ENCODE measurements at places on chromosomes 7 and 10. TPM values are rescaled to one million over a fixed set of nuclear protein-coding genes. Genes with fewer than 3 reads are reported as not detected.

GRCh38 chr10:82150123-82150900 lies 275.3 kb downstream of the NRG3 start:
- peak; percentile 21 for DNase-seq

DNA sequence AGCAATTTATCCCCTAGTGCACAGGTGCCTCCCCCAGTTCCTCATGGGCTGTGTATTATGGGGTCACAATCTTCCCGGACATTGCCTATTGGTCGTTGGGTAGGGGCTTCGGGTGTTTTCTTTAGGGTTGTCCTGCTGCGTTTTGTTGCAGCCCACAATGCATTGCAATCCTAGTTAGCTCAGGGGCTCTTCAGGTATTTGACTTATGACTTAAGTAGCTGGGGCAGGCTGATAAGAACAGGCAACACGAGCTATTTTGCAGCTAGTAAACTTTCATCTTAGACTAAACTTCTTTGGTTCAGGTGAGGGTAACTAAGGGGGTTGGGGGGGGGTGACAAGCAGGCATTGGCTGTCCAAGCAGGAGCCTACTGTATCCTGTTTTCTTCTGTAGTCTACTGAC lies 158.5 kb downstream of the TPST1 start:
- DNase-seq: no peak

DNA sequence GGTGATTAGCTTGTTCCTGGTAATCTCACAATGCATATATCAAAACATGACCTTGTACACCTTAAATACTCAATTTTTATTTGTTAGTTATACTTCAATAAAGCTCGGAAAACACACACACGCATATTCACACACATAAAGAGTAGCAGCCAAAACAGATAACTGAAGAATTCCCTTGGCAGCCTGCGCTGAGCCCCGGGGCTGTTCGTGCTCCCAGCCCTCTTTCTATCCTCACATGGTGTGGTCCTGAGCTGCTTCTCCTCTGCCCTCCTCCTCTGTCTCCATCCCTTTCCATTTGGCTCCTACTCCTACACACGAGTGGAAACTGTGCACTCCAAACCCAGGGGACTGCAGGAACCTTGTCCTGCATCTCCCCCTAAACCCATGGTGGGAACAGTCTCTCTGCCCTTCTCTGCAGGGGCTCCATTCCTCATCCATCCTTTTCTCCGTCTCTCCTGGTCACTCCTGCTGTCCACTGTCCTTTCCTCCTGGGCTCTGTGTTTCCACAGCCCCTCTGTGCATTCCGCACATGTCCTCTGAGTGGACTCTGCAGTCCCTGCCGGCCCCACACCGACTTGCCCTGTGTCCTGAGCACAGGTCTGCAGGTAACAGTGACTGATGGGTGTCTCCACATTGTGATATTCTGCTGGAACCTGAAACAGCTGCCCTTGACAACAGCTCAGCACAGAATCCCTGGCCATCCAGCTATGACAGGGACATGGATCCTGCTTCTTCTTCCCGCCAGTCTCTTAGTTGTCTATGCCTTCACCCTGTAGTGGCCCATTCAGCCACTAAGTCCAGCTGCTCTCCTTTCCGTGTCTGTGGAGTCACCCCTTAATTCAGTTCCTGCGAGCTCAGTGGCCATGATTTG lies 216.8 kb upstream of the ZNF32 start:
- DNase-seq: no peak

The CCDC3 gene
- 0.73 TPM for total RNA-seq

DNA sequence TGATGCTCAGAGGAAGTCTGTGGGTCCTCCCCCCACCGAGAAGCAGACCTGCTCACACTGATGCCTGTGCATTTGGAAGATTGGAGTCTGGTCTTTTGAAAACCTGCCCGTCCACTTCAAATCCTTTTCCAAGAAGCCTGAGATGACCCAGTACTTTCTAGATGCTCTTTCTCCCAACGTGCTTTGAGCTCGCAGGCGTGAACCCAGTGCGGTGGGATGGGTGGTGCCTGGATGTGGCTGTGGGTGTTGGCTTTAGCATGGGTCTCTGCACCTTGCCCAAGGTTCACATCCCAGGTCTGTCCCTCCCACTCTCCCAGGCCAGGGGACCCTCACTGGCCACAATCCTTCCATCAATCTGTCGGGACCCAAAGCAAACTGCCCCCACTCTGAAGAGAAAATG lies 170.2 kb downstream of the ADARB2 start:
- no peak for DNase-seq

DNA sequence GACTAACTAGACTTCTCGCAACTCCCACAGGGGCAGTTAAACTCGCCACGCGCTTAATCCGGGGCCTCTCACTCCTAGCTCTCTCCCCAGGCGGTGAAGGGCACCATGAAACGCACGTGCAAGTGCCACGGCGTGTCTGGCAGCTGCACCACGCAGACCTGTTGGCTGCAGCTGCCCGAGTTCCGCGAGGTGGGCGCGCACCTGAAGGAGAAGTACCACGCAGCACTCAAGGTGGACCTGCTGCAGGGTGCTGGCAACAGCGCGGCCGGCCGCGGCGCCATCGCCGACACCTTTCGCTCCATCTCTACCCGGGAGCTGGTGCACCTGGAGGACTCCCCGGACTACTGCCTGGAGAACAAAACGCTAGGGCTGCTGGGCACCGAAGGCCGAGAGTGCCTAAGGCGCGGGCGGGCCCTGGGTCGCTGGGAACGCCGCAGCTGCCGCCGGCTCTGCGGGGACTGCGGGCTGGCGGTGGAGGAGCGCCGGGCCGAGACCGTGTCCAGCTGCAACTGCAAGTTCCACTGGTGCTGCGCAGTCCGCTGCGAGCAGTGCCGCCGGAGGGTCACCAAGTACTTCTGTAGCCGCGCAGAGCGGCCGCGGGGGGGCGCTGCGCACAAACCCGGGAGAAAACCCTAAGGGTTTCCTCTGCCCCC lies 19.5 kb downstream of the WNT8B start:
- peak; percentile 90 for DNase-seq

The CRHR2 gene
- total RNA-seq: not detected

The SPAG6 gene
- not detected for total RNA-seq

GRCh38 chr7:133135451-133135850 lies 53.6 kb upstream of the CHCHD3 start:
- no peak for DNase-seq

DNA sequence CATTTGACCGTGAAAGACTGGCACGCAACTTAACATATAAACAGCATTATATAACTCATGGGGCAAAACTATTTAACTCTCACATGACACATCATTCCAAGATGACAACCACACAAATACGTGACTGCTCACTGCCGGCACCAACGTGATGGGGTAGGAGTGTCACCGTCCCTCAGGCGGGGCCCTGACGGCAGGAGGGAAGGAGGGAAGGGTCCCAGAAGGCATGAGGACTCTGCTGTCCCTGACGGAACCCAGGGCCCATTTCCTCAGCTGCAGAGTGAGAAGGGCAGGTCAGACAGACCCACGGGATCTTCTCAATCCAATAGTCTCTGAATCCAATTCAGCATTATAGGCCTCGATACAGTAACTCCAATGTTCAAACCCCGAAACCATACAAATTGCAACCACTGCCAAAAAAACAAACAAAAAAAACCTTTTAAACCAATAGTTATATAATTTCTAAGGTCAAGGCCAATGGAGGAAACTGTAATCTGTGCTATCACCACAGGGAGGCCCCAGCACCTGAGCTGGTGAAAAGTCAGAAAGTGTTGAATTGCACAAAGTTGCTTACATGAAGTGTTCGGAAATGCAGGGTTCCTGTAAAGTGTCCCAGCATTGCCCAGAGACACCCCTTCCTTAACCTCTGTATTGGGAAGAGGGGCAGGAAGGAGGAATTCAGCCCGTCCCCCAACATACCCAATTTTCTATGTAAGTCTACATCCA lies 137.4 kb downstream of the TNS3 start:
- peak; percentile 54 for DNase-seq

The ADIRF gene
- total RNA-seq: not detected

- DNase-seq: no peak
These were observed 79.3 kb upstream of the NANOS1 start for GRCh38 chr10:118950190-118950680.

The GIMAP6 gene
- not detected for total RNA-seq

The C7orf33 gene
- not detected for total RNA-seq

GRCh38 chr10:132884041-132884440 lies 58.3 kb downstream of the CFAP46 start:
- no peak for DNase-seq

DNA sequence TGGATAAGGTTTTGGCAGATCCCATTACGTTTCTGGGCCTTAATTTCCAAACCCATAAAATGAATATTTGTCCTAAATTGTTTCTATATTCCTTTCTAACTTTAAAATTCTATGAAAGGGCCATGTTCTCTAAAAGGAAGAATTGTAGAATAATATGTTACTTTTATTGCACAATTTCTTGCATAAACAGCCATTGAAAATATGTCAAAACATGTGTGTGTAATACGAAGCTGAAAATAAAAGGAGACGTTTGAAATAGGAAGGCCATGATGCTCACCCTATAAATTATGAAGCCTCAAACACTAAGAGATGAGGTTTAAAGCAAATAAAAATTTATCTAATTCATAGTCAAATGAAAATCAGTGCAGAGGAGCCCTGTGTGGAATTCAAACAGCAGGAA lies 145.0 kb upstream of the LRRTM3 start:
- DNase-seq: no peak

- DNase-seq: peak; percentile 94
These were observed 14.8 kb upstream of the MMD2 start for GRCh38 chr7:4973728-4974198.

- DNase-seq: no peak
These were observed 177.1 kb upstream of the CSTF2T start for GRCh38 chr10:51876503-51876902.

DNA sequence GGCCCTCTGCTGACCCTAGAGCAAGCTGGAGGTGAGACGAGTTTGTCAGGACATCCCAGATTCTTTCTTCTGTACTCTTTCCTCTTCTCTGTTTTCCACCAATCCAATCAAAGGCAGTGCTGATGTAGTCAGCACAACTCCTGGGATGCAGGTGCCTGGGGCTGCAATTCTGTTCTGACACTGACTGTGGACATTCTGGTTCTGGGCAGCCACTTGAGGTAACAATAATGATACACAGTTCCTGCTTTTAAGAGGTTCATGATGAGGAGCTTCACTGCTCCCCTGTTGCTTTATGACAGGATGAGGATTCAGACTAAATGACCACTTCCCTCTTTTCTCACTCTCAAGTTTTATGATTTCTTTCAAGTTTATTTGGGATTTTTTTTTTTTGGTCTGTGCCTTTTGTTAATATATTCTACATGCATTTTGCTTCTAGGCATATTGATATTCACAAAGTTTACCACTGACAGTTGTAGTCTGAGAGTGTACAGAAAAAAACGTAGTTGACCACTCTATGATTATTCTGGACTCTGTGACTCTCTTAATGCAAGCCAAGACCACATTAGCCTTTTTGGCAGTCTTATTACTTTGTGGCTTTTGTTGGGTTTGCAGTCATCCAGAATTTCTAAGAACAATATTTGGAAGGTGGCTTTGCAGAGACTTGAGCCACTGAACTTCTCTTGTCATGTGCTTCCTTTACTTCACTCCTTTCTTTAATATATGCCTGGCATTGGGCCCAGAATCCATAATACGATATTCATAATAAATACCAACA lies 247.6 kb downstream of the AUTS2 start:
- no peak for DNase-seq

The TMEM229A gene
- 0.42 TPM for total RNA-seq

GRCh38 chr10:122307669-122308416 lies 36.7 kb downstream of the BTBD16 start:
- DNase-seq: no peak

The IL2RA gene
- not detected for total RNA-seq

GRCh38 chr7:116647861-116648260 lies 24.1 kb upstream of the MET start:
- DNase-seq: no peak
